Activated CD4-positive, alpha-beta T cell treated with anti-CD3 and anti-CD28 coated beads for 24 hours (primary cell): ENCODE measurements at places on chromosomes 12 and 14.

GRCh38 chr14:99245564-99246511 is 26.2 kb downstream of the BCL11B start:
- no peak for DNase-seq

- DNase-seq: no peak
These were observed 2.8 kb downstream of the B3GNT4 start for GRCh38 chr12:122206111-122206881.

- DNase-seq: no peak
These were observed 316.9 kb downstream of the DAD1 start for GRCh38 chr14:22271838-22272799.

- DNase-seq: no peak
These were observed 41.8 kb downstream of the ATXN7L3B start for GRCh38 chr12:74579446-74579845.

DNA sequence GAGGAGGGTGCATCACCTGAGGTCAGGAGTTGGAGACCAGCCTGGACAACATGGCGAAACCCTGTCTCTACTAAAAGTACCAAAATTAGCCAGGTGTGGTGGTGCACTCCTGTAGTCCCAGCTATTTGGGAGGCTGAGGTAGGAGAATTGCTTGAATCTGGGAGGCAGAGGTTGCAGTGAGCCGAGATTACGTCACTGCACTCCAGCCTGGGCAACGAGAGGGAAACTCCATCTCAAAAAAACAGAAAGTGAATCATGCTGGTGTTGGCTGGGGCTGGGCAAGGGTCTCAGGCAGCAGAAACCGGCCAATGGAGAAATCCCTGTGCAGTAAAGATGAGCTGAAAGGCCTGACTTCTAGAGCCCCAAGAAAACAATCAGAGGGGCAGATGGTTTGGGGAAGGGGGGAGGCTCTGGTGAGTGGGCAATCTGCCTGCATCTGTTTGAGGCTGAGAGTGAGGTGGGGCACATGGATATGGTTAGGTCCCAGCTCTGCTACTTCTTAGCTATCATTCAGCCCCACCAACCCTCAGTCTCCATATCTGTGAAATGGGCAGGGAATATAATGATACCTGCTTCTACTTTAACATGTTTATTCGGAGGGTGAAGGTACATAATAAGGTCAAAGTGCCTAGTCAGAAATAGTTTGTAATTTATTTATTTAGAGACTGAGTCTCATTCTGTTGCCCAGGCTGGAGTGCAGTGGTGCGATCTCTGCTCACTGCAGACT is 21.3 kb upstream of the COX6A1 start:
- no peak for DNase-seq

GRCh38 chr12:52356762-52357580 is 10.3 kb downstream of the KRT85 start:
- no peak for DNase-seq

DNA sequence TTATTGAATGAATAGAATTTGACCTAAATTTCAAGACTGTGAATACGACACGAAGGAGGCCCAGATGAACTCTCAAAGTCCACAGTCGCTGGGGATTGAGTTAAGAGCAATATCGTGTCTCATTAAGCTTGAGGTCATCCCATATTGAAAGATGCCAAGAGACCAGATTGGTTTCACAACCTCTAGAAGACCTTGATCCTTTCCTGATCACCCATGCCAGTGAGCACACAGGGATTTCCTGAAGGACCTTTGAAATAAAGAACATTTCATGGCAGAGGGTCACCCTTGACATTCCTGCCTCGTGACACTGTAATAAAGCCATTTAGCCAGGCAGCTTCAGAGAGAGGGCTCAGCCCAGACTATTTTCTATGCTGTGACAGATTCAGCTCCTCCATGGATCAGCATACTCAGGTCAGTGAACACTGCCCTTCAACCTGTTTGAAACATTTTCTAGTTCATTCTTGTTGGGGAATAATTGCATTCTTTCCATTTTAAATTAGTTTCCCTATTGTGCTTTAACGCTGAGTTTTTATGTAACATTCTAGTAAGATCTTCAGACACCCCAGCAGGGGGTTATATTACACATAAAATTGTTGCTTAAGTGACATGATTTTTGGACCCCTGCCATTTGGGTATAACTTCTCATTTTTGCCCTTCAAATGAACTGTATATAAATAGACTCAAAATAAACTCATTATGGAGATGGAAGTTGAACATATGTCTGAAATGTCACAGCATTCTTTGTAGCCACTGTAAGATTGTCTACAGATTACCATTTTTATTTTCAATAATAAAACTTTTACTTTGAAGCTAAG is 213.2 kb downstream of the C12orf50 start:
- no peak for DNase-seq

- DNase-seq: no peak
These were observed 64.1 kb downstream of the LRP6 start for GRCh38 chr12:12202747-12203146.

DNA sequence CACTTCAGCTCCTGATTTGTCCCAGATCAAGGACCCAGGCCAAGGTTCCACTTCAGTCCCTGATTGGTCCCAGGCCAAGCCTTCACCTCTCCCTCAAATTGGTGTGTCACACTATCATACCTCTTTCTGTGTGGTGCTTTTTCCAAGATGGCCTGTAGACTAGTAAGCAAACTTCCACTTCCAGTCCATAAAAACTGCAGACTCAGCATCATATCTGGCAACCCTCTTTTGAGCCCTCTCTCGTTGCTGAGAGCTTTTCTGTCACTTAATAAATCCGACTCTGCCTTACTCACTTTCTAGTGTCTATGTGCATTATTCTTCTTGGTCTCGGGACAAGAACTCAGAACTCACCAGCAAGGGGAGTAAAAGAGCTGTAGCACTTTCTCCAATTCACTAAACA is 1395.1 kb downstream of the LRFN5 start:
- no peak for DNase-seq

GRCh38 chr12:51898937-51899336 is 8.4 kb upstream of the ACVRL1 start:
- no peak for DNase-seq

- no peak for DNase-seq
These were observed 60.7 kb upstream of the PYGL start for GRCh38 chr14:51004801-51005526.

- DNase-seq: no peak
These were observed 1200.2 kb downstream of the LRFN5 start for GRCh38 chr14:42806909-42807315.

DNA sequence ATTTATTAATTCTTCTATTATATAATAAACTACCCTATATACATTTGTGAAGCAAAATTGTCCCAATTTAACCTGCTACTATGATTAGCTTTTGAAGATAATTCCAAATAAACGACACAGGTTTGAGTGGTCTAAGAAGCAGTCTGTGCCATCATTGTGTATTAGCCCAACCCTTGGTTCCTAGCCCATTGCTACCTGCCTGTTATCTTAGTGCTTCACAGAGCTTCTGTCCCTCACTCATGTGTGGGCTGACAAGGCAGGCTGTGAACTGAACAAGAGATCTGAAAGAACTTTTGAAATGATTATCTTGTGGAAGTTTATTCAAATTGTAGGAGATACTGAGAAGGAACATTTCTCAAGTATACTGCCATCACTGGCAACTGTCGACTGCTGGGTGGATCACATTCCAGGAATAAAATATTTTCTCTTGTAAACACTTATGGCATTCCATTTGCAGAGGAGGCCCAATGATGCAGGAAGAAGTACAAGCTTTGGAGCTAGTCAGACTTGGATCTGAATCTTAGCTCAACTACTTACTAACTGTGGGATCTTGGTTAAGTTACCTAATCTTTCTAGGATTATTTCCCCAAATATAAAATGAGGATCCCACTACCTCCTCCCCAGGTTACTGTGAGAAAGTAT is 7.8 kb upstream of the MTERF2 start:
- no peak for DNase-seq

DNA sequence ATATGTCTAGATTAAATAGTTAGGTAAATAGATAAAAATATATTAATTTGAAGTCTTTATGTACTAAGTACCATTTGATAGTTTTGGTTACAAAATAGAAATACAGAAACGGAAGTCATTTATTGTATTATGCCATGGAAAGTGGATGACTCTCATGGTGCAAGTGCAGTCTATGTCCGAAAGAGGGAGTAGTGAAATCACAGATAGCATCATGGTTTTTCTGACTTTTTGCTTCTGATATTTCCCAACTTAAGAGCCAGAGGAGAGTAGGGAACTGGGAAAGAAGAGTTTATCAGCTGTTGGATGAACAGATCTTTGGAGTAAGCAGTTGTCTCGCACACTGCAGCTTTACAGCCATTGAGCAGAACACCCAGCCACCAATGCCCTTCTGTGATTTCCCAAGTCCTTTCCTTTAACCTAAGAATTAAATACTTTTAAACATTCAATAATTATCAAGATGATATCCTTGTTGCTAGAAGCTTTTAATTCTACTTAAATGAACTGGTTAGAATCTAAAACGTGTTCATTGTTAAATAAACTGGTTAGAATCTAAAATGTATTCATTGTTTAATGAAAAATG is 18.4 kb upstream of the SRGAP1 start:
- DNase-seq: no peak

DNA sequence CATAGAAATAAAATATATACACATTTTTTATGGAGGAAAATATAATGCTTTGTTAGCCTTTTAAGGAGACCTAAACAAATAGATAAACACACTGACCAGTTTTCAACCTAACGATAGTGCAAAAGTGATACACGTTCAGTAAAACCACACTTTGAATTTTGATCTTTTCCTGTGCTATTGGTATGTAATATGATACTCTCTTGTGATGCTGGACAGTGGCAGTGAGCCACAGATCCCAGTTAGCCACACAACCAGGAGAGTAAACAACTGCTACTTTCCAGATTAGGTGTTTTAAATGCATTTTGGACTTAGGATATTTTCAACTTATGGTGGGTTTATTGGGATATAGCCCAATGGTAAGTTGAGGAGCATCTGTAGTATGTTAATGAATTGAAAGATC is 243.1 kb downstream of the ERC1 start:
- no peak for DNase-seq

- no peak for DNase-seq
These were observed 277.9 kb upstream of the DCN start for GRCh38 chr12:91460469-91460868.

DNA sequence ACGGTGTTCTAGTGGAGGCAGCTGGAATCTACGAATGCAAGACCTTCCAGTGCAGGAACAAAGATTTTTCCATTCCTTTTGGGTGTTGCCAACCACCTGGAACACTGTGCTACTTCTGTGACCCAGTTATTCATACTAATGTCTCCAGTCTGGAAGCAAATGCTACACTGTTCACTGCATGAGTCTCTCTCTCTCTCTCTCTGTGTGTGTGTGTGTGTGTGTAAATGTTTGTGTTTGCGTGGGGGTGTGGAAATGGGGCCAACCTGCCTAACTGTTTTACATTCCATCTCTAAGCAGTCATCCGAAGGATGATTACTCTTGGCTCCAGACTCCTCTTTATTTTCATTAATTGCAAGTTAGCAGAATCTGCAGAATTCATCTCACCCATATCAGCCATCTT is 29.9 kb upstream of the YBX3 start:
- no peak for DNase-seq

DNA sequence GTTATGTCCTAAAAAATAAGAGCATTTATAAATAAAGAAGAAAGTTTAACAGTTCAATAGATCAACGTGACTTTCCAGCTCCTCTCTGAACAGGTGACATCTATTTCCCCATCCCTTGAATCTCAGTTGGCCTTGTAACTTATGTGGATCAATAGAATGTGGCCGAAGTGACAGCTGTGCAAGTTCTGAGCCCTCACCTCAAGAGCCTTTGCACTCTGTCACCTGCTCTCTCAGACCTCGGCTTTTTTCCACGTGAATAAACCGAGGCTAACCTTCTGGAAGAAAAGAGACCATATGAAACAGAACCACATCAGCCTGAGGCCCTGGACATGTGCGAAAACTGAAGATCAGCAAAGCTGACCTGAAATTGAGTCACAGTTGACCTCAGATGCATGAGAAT is 253.0 kb downstream of the DAD1 start:
- DNase-seq: no peak

- no peak for DNase-seq
These were observed at the start of gene ASB2 for GRCh38 chr14:93976477-93977057. ASB2 (minus strand) TSS chr14:93976570; CDS start chr14:93964539, 12,031 bp downstream.

- no peak for DNase-seq
These were observed 5.8 kb upstream of the C12orf75 start for GRCh38 chr12:105324704-105325103.

- DNase-seq: no peak
These were observed 20.1 kb downstream of the APOBEC1 start for GRCh38 chr12:7645395-7646177.

- no peak for DNase-seq
These were observed 8.8 kb upstream of the AMHR2 start for GRCh38 chr12:53414756-53415417.

DNA sequence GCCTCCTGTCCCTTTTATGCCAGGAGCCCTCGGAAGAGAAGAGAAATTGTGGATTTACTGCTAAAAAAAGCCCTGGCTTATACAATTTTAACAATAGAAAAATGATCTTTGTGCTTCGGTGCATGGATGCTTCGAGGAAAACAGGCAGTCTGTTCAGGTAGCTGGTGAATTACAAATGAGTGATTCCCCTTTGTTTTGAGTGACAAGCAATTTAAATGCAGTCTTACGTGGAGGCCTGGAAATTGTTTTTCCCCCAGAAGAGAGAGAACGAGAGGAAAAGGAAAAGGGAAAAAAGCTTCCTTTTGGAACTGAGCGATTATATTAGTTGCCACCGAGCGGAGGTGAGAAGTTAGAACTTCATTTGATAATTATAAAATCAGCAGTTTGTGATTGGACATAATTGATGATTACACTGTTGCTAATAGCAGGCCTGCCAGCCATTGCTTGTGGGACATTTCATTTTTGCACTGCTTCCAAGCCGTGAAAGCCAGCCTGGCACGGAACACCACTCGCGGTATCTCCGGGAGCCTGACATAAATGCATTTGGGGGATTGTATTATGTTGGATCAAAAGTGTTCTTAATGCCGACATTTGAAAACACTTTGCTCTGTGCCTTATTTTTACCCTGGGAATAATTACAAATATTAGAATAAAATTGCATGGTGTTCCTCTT is 117.7 kb downstream of the PHETA1 start:
- DNase-seq: no peak

GRCh38 chr14:98293576-98293975 is 978.4 kb downstream of the BCL11B start:
- no peak for DNase-seq

GRCh38 chr14:60327447-60328331 is 78.7 kb downstream of the PPM1A start:
- DNase-seq: peak; percentile 14

- DNase-seq: no peak
These were observed 21.0 kb downstream of the PTPN11 start for GRCh38 chr12:112439769-112440168.

- DNase-seq: no peak
These were observed 16.2 kb downstream of the PLEKHD1 start for GRCh38 chr14:69500736-69501135.
